ENCODE measurements at places on chromosomes 2 and 18.

DNA sequence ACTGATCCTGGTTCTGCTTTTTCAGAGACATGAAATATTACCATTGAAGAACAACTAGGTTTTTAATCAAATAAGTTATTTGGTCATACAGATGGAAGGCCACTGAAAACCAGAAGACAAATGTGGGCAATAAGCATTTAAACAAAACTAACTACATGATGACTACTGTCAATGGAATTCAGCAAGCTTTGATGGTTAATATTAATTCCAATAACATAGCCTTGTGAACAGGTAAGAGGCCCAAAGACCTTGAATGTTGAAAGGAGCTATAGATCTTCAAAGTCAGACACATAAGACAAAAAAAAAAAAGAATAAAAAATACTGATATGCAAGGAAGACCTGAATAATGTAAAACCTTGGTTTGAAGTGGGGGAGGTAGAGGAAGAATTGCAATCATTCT, 1955.6 kb upstream of the CELF4 start:
- DNase-seq, result no peak

- DNase-seq, result no peak
These were observed 36.1 kb upstream of the TXNDC2 start for GRCh38 chr18:9849407-9850283.

GRCh38 chr18:9885170-9886004, at the start of gene TXNDC2:
TSS of gene TXNDC2 (plus strand) at chr18:9885973. CDS start at chr18:9886681, 708 bp downstream.
- DNase-seq, result no peak

DNA sequence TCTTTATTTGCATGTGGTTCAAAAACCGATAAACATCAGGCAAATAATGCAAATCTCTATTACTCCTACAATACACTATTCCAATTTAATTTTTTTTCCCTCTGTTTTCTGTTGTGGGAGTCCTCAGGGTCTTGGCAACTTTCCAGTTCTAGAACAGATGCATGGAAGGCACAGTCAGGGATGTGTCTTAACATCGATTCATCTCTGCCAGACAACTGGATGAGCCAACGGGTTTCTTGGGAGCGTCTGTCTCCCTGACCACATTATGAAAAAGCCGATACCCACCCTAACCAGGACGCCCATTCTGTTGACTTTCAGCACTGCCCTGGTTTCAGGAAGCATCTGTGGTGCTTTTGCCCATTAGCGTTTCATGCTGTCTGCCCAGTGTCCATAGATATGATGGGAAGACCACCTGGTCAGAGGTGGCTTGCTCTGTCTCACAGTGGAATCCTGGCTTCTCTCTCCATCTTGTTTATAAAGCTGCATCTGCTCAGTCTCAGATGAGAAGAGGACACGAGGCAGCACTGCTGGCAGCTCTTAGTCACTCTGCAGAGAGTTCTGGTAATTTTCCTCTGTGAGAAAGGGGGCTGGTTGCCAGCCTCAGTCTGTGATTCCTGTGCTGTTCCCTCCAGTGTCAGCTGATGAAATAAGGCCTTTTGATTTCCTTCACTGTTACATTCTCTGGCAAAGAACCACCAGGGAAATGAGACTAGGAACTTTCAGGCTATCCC, 57.9 kb upstream of the KCNE4 start:
- DNase-seq, result no peak

GRCh38 chr2:52919673-52920072, 847.9 kb upstream of the CHAC2 start:
- no peak for DNase-seq

DNA sequence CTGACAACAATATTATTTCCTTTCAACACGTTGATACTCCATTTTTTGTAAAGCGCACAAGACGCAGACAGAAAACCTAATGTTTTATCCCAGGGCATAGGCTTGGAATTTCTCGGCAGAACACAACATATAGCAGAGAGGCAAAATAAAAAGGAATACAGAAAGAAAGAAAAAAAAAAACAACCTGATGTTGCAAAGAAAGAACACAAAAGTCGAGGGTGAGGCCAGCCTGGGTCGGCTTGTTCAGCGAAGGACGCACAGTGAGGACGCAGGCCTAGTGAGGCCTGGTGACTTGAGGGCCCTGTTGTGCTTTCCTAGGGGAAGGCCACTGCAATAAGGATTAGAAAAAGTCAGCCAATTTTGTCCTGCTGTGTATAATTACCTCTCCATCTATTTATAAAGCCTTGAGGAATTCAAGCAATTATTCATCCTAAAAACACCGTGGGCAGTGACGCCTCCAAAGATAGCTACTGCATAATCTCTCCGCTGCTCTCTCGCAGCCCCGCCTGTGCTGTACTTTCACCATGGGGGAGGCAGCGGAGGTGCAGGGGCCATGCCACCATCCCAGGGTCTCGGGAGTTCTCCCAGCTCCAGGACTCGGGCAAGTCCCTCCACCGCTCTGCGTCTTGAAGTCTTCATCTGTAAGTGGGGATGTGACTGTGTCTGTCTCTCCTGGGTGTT, 61.9 kb upstream of the SH3RF3 start:
- DNase-seq, result no peak

DNA sequence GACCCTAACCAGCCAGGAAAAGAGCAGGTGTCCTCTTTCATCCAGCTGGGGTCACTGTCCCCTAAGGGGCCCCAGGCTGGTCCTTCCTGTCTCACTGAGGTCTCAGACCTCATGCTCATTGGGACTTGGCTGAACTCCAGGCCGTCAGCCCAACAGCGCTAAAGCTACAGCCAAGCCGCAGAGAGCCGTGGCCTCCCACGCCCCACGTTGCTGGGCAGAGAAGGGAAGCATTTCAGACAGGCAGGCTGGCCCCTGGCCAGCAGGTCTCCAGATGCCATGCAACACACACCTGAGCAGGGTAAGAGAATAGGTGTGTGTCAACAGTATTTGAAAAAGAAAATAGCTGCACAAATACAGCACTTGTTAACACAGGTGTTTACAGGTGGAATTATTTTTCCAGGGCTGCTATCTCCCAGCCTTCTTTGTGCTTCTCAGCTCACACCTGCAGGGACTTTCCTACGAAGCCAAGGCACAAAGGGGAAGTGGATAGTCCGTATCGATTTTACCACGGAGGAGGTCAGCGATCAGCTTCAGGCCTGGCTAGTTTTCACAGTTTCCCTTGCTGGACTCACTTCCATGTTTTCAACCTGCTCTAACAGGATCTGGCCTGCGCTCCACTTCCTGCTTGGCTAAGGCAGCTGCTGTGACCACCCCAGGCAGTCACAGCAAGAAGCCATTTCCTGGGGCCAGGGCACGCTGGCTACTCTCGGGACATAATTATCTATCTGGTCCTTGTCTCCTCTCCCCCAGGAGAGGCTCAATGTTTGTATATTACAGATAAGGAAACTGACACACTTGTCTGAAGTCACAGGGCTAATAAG, 156.1 kb upstream of the ID2 start:
- no peak for DNase-seq

GRCh38 chr2:82215212-82215611, 1910.7 kb upstream of the LRRTM1 start:
- DNase-seq, result no peak
